ENCODE measurements at places on chromosomes 13 and 19.

DNA sequence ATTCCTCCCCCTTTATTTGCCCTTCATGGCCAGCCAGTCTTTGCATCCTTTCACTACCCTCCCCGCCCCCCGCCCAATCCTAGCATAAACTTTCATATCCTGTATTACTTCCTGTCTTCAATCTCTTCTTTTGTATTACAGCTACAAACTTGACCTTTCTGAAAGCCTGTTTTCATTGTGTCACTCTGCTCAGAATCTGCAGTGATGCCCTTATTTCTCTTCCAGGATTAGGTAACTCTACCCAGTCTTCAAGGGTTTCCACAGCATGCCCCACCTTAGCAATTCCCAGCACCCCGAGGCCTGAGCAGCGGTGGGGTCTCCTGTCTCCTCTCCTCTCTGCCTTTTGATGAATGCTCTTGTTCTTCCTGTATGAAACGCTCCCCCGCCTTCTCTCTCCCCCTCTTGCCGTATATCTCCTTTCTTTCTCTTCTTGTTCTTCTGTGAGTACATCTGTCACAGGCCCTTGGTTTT lies 145.6 kb downstream of the SHISA2 start:
- DNase-seq: no peak

DNA sequence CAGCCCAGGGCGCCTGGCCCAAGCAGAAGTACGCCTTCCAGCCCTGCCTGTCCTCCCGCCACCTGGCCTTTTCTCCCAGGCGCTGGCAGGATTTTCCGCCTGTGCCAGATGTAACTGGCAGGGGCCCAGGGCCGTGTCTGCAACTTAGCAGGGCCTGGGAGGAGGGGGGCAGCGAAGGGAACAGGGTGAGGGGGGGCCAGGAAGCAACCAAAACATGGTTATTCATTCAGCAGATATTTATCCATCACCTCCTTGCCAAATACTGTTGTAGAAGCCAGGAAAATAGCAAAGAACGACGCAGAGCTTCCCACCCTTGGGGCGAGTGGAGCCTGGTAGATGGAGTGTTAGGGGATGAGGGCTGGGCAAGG lies 5.6 kb downstream of the TLE6 start:
- peak; percentile 80 for DNase-seq

DNA sequence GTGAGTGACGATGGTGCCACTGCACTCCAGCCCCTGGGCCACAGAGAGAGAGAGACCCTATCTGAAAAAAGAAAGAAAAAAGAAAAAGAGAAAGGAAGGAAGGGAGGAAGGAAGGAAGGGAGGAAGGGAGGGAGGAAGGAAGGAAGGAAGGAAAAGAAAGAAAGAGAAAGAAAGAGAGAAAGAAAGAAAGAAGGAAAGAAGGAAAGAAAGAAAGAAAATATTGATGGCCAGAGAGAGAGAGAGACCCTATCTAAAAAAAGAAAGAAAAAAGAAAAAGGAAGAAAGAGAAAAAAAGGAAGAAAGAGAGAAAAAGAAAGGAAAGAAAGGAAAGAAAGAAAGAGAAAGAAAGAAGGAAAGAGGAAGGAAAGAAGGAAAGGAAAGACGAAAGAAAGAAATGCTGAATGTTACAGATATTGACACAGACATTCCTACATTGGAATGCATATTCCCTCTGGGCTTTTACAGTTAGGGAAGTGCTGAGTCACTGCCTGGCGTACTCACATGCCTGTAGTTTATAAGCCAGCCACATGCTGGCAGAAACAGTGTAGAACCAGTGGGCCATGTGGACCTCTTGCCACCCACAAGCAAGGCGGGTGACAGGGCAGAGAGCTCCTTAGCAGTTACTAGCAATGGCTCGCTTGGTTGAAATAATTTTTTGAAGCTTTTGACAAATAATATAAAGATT lies 34.6 kb upstream of the SLC46A3 start:
- peak; percentile 65 for DNase-seq

DNA sequence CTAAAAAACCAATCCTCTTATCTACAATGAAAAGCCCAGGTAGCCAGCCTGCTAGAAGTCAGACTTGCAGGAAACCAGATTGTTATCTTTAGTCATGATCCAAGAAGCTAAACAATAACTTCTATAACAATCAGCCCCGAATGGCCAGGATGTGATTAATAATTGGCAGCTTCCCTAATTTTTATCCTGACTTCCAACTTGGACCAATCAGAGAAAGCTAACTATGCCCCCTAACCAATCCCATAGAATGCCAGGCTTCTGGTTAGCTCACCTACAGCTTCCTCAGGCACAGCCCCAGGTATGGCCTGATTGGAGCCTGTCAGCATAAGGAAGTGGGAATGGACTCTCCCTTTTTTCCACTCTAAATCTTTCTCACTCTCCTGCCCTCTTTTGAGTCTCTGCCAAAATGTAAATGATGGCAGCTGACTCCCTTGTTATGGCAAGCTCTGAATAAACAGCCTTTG lies 394.9 kb downstream of the DLEU7 start:
- no peak for DNase-seq
